ENCODE measurements at places on chromosomes 6 and 20.

DNA sequence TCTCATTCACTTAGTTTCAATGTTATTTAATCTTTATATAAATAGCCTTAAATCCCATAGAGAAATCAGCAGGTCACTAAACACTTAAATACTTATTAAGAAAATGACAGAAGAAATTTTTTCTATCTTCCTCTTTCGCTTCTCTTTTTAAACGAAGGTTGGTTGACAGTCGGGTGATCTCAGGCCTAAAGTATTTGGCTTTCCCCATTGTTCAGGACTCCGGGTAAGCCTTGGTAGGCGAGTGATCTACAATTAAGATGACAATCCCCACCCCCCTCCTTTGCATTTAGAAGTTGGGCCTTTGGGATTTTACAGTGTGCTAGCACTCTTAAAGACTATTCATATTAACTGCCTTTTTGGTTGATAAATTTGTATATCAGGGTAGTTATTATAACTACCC is 19.7 kb upstream of the UTRN start:
- DNase-seq: no peak

DNA sequence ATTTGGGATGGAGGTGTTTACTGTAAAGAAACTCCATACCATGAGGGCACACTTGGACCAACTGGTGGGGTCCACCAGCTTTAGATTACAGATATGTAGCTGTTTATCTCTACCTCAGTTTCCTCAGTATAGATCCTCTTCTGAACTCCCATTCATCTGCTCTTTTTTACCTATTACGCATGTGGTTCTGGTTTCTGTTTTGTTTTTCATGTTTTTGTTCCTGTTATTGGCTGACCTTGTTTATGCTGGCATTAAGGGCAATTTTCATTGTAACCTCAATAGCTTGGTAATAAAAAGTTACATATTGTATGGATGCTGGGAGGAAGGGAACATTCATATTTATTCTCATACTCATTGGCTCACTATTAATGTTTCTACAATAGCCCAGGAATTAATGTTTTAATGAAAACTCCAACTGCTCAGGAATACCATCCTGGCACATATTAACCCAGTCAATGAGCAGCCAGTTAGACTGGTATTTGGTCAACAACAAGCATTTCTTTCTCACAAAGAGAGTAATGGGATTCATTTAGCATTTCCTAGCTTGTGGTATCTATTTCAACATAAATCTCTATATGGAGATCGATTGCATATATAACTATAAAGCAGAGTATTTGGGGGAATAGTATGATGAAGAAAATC is 83.8 kb upstream of the FAM184A start:
- DNase-seq: no peak

DNA sequence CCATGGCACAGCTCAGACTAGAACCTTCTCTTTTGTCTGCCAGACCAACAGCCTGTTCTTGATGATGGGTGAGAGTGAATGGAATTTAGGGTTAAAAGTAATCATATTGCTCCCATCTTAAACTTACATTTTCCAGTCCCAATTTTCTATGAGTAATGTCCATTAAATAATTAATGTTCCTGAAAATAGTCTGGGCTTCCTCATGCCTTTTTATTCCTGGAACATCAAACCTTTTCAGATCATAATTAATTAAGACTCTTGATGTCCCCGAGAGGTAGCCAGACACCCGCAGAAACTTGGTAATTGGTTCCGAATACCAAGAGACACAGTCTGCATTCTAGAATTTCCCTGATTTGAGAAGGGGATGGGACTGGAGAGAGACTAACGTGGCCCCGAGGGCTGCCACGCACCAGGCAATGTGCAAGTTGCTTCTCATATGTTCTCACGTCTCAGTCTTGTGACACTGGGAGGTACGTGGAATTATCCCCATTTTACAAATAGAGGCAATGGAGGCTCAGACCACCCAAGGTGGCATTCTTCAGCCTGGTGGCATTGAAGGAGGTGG is 78.6 kb upstream of the TOX2 start:
- DNase-seq: no peak

DNA sequence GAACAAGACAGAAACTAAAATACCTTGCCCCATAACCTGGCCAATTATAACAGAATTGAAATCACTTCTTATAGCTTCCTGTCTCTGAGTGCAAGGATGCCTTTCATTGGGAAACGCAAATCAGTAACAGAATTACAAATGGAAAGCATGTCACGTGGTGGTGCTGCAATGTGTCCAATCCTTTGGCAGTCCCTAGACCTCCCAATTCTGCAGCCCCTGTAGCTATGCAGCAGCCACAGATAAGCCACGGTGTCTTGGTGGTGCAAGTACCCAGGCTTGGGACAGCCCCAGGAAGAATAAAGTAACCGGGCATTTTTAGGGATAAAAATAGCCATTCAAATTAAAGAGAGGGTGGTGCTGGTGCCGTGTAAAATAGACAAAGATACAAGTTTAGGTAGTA is 134.6 kb upstream of the CCN2 start:
- no peak for DNase-seq

- no peak for DNase-seq
Measured at GRCh38 chr6:81900616-81901015, 148.1 kb upstream of the TENT5A start.

DNA sequence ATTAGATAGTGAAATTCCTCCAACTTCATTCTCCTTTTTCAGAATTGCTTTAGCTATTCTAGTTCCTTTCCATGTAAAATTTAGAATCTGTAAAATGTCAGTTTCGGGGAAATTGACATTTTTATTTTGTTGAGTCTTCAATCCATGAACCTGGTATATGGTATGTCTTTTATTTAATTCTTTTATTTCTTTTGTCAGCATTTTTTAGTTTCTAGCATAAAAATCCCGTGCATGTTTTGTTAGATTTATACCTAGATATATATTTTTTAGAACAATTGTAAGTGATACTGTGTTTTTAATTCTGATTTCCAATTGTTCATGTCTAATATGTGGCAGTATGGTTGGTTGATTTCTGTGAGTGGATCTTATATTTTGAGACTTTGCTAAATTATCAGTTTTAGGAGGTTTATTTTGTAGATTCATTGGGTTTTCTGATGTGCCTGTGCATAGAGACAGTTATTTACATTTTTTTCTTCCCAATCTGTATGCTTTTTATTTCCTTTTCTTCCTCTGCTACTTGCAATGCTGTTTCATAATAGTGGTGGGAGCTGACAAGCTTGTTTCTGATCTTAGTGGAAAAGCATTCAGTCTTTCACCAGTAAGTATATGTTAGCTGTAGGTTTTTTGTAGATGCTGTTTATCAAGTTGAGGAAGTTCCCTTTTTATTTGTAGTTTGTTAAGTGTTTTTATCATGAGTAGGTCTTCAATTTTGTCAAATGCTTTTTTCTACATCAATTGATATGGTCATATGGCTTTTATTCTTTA is 13.7 kb downstream of the TAB2 start:
- DNase-seq: no peak

GRCh38 chr6:100678027-100678426 is 203.1 kb downstream of the ASCC3 start:
- DNase-seq: no peak

- no peak for DNase-seq
Measured at GRCh38 chr20:44540834-44541233, 19.0 kb upstream of the SERINC3 start.

- DNase-seq: no peak
Measured at GRCh38 chr6:147577488-147577887, 69.0 kb downstream of the SAMD5 start.

GRCh38 chr20:8805737-8806442 is 263.0 kb upstream of the PLCB4 start:
- DNase-seq: no peak

DNA sequence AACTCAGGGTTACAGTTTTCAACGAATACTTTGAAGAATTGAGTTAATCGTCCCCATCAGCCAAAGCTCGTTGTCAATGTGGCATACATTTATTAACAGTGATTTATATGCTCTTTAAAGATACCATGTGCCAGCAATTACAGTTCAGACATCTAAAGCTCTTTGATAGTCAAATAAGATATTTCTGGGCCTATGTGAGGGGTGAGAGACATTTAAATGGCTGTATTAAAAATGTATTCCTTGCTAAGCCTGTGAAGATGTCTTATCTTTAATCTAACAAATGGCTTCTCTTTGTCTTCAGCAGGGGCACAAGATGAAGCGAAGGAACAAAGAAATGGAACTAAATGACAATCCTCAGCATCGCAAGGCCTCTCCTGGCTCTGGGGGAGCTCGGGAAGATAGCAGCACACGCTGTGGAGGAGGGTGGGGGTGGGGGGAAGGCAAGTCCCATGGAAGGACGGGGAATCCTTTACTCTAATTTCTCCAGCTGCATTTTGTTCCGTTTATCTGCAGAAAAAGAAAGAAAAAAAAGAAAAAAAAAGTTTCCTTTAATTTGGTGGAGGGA is 523.6 kb downstream of the KIF16B start:
- no peak for DNase-seq

DNA sequence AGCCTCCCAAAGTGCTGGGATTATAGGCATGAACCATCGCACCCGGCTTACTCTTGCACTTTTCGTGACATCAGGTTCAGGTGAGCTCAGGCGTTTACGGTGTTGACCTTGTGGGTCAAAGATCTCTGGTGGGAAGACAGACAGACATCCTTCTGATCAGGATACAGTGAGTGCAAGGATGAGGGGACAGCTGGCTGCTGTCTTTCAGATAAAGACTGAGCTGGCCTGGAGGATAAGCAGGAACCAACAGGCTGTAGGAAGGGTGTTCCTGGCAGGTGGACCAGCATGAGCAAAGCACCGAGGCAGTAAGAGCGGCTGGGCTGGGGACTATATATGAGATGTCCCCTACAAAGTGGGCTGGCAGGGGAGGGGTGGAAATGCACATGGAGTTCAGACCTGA is 11.1 kb upstream of the GTSF1L start:
- DNase-seq: no peak

DNA sequence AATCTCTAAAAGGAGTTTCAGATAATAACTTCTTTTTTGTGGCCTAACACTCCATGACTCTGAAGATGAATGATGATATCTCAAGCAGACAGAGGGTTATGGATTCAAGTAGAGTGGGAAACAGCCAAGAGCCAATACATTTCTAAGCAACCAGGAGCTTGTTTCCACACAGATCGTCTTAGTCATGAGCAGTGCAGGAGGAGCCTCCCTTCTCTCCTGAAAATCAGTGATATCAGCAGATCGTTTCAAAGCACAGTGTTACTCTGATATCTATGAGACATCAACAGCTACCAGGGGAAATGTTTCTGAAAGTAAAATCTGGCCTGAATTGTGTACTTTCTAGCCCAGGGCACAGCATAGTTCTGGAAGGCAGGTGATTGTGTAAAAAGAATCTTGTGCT is 11.5 kb downstream of the ADGRG6 start:
- DNase-seq: no peak

DNA sequence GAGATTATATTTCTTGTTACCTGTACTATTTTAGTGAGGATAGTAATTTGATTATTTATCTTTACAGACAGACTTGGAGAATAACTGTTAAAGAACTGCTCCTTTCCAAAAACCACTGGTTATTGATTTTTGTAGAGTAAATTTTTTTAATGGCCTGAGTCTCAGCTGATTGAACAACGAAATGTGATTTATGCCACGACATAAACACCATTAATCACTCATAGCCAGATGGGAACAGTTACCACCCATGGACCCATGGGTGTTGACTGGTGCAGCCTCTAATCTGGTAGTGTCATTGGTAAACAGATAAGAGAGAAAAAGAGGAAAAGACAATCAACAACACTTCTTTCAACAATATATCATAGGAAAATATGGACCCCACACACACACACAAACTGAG is 101.4 kb upstream of the BEND6 start:
- DNase-seq: no peak

- DNase-seq: no peak
Measured at GRCh38 chr20:38722683-38723016, 1.6 kb upstream of the SLC32A1 start.

- no peak for DNase-seq
Measured at GRCh38 chr20:59364611-59365010, 64.2 kb downstream of the EDN3 start.

- no peak for DNase-seq
Measured at GRCh38 chr6:18022398-18023231, 35.2 kb upstream of the KIF13A start.

DNA sequence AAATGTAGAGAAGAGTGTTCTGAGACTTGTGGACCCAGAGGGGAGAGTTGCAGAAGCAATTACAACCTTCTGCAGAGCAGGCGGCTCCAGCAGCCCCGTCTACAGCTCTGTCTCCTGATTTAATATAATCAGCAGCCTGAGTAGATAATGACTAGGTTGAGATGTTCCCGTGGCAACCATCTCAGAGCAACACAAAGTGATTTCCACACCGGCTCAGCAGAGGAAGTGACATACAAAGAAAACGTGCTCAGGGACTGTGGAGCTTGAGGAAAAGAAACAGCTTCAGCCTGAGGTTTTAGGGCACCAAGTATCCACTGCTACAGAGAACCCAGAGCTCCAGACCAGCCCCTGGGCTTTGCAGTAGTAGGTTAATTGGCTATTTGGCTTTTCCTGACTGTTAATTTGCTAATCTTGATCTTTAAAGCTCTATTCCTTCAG is 136.4 kb downstream of the MTFR2 start:
- no peak for DNase-seq

- DNase-seq: no peak
Measured at GRCh38 chr6:22300273-22300998, 3.6 kb upstream of the PRL start.

DNA sequence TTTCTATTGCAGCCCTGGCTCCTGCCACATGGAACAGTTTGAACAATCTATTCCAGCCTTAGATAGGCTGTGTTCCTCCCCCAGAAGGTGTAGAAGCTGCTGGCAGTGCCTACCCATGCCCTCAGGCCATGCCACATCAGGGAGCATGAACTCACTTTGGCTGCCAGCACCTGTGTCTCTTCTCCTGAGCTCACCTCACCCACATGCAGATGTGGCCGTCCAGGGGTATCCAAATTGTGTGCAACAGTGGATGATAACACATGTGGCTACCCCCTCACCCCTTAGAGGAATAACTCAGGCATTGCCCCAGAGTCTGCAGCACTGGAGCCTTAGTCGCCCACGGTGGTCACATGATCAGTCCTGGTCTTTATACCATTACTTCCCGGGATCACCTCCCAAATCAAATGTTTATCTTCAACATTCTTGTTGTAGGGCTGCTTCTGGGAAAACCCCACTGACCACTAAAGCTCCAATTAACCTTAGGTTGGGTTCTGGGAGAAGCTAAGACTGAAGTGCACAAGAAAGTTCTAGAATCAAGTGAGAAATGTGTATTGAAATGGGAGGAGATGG is 110.4 kb downstream of the BANF2 start:
- no peak for DNase-seq

GRCh38 chr6:107991772-107992550 is 34.0 kb upstream of the SEC63 start:
- no peak for DNase-seq

GRCh38 chr20:41143354-41143753 is 6.0 kb downstream of the PLCG1 start:
- DNase-seq: no peak

GRCh38 chr6:101758368-101758767 is 364.9 kb downstream of the GRIK2 start:
- no peak for DNase-seq

- DNase-seq: no peak
Measured at GRCh38 chr6:139364302-139364981, 10.0 kb downstream of the CITED2 start.
